ENCODE measurements at places on chromosomes 2 and 18.

DNA sequence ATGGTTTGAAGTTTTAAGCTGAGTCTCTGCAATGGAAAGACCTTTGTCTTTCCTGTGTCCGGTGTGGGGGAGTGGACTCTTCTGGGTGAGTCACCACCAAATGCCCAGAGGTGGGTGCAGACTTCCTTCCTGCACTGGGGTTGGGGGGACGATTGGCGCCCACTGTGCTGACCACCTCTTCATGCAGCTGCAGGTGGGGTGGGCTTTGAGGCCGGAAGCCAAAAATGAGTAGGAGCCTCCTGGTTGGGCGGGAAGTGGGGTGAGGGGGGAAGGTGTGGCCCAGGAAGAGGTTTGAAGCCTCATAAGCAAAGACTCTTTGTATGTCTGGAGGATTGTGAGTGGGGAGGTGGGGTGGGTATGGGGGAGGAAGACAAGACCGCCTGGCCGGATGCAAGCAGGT, 27.6 kb downstream of the PAX8 start:
- DNase-seq = no peak

GRCh38 chr2:152454960-152455359, 120.0 kb downstream of the FMNL2 start:
- DNase-seq = no peak

DNA sequence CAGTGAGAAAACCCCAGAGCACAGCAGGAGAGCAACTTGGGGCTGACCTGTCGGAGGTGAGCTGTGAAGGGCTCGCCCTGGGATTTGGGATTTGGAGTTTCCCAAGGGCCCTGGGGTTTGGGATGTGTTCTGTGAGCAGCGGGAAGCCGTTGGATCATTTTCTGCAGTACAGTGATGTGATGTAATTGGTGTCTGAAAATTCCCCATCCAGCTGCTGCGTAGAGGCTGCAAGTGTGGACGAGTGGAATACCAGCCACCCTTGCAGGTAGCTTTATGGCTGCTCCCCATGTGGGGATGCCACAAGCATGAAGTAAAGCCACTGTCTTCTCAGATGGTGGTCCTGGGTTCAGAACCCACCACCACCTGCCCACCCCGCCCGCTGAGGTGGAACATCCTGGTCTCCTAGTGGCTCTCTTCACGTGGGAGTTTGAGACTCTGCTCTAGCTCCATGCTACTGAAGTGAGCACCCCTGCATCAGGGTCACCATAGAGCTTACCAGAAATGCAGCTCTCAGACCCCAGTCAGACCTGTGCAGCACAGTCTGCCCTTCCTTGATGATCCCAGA, 15.0 kb downstream of the IMPA2 start:
- no peak for DNase-seq

- DNase-seq = no peak
These were observed 1889.3 kb upstream of the CELF4 start for GRCh38 chr18:39454866-39455265.

DNA sequence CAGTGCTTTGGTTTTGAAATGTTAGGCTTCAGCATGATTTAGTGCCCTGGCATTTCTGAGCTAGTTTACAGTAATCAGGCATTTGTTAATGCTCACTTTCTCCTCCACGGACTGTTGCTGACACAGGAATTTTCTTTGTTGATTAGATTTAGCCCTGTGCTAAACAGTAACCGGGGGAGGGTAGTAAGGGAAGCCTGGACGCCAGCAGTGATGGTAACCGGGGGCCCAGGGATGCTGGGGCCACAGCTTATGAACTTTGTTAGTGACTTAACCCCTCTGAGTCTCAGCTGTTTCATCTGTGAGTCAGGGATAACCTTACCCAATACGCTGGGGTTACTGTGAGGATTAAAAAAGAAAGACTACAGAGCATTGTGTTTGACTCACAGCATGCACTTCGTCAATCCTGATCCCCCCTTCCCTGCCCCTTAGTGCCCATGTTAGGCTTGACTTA, 33.5 kb downstream of the KLHL29 start:
- DNase-seq = no peak

DNA sequence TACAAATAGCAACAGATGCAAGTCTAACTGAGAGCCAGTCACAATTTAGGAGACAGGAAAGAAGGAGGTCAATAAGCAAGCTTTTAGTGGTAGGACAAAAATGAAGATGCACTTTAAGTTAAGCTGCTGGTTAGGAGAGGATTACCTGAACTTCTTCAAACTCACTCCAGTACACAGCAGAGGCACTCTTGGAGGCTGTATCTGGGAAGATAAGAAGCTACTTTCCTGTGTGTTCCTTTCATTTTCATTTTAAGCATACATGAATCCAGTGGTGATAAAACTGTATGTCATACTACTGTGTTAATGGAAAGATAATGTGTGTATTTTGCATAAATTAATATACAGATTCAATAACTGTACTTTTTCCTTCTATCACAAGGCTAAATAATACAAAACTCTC, 49.6 kb downstream of the HYCC2 start:
- no peak for DNase-seq

DNA sequence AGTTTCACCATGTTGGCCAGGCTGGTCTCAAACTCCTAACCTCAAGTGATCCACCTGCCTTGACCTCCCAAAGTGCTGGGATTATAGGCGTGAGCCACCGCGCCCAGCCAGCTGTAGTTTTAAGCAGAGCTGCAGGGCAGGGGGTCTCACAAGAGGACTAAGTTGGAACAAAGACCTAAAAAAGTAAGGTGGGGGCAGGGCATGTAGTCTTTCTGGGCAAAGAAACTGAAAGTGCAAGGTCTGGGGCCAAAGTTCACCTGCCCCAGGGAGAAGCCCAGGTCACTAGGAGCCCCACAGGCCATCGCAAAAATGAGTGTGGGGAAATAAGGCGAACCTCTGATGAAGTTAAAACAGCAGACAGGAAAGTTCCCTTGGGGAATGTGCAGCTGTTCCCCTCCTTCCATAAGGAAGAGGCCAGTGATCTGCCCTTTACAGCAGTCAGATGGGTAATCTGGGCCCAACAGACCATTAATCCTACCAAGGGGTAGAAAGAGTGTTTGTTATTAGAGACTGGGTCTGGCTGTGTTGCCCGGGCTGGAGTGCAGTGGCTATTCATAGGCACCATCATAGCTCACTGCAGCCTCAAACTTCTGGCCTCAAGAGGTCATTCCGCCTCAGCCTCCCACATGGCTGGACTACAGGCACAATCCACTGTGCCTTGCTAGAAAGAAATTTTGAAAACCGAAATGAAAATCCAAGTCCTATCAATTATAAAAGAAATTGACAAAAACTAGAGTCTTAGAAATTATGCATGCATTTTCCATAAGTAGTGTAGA, 2.8 kb downstream of the SCLY start:
- no peak for DNase-seq

DNA sequence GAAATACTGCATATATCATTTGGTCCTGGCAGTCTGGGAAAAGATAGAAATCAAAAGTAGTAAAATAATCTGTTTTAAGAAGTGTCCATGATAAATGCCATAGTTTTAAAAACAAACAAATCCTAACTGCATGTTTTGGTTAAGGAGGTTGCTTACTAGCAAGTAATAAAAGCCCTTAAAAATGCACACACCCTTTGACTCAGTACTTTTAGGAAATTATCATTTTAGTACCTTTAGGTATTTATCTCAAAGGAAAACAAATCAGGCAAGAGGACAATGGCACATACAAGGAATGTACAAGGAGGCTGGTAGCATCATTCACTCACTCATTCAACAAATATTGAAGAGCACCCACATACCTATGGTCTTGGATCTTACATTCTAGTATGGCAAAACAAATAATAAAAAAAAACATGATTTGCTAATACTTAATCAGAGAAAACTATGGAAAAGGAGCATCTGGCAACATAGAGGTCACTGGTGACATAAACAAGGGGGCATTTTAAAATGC, 67.6 kb downstream of the OLA1 start:
- no peak for DNase-seq

DNA sequence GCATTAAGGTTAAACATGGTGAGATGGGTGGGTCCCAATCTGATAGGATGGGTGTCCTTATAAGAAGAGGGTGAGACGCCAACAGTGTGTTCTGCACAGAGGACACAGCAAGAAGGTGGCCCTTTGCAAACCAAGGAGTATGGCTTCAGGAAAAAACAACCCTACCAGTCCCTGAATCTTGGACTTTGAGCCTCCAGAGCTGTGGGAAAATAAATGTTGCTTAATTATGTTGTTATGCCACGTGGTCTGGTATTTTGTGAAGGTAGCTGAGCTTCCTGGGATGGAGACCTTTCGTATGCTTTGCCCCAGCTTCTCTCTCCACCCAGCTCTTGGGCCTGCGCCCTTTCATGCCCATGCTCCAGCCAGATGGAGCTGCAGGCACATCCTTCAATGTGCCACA, 114.2 kb upstream of the EPC2 start:
- no peak for DNase-seq

DNA sequence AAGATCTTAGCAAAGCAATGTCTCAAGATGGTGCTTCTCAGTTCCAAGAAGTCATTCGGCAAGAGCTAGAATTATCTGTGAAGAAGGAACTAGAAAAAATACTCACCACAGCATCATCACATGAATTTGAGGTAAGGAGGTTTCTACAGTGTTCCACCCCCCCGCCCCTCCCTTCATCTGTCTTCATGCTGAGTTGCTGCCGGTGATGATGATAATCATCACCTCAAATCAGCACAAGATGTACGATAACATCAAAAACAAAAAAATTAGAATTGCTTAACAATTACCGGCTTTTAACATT, 14.6 kb downstream of the UGP2 start:
- DNase-seq = no peak

GRCh38 chr18:58105206-58105887, 61.3 kb downstream of the NEDD4L start:
- no peak for DNase-seq

DNA sequence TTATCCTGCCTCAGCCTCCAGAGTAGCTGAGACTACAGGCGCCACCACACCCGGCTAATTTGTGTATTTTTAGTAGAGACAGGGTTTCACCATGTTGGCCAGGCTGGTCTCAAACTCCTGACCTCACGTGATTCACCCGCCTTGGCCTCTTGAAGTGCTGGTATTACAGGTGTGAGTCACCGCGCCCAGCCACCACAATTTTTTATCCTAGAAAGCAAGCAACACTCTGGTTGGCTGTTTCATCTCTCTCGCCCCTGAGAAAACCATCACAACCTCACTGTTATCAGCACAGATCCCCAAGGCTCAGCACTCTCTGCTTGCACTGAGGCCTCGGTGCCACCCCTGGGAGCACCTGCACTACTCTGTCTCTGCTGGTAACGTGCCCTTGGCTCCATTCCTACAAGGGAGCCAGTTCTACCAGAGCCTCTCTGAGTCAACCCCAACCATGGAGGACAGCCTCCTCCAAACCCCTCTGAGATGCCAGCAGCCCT, 134.8 kb upstream of the AGAP1 start:
- DNase-seq = no peak

DNA sequence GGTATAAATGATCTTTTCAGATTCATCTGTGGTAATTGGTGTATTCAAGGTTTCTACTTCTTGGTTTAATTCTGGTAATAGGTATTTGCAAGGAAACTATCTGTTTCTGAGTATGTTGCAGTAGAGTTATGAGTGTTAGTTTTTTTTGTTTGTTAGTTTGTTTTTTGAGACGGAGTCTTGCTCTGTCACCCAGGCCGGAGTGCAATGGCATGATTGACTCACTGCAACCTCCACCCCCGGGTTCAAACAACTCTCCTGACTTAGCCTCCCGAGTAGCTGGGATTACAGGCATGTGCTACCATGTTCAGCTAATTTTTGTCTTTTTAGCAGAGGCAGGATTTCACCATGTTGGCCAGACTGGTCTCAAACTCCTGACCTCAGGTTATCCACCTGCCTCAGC, 60.9 kb upstream of the IL1R2 start:
- DNase-seq = no peak

GRCh38 chr2:51707625-51708024, 675.7 kb upstream of the NRXN1 start:
- no peak for DNase-seq
